ENCODE measurements at places on chromosomes 7 and 10.

- DNase-seq = peak; percentile 23
Measured at GRCh38 chr10:103598654-103599115, 105.2 kb downstream of the NEURL1 start.

DNA sequence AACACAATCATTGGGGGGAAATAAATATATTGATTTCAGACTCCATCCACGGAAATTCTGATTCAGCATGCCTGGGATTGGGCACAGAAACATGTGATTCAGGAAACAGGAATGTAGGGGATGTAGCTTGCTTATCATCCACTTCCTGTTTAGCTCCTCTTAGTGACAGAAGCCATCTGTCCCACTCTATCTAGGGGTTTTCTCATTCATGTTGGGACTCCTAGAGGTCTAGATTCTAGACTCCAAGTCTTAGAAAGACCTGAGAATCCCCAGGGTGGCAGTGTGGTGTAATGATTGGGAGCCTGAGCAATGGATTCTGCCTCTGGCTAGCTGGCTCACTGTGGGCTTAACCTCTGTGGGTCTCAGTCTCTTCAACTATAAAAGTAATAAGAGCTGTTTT is 67.9 kb downstream of the CDK1 start:
- peak; percentile 28 for DNase-seq

DNA sequence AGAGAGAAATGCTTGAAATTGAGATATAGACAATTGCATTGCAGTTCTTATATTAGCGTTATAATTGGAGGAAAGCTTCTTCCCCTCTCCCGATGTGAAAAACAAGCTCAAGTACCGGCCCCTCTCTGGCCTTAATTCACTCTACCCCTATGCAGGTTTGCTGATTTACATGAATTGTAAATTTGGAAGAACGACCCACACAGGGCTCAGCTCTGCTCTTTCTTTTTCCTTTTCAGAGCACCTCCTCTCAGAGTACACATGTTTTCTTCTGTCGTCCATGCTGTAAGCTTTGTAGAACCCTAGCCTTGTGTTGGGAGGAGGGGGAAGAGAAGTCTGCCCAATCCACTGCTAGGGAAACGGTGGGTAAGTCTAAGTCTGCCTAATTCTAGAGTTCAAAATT is 140.8 kb downstream of the IQUB start:
- DNase-seq = no peak

DNA sequence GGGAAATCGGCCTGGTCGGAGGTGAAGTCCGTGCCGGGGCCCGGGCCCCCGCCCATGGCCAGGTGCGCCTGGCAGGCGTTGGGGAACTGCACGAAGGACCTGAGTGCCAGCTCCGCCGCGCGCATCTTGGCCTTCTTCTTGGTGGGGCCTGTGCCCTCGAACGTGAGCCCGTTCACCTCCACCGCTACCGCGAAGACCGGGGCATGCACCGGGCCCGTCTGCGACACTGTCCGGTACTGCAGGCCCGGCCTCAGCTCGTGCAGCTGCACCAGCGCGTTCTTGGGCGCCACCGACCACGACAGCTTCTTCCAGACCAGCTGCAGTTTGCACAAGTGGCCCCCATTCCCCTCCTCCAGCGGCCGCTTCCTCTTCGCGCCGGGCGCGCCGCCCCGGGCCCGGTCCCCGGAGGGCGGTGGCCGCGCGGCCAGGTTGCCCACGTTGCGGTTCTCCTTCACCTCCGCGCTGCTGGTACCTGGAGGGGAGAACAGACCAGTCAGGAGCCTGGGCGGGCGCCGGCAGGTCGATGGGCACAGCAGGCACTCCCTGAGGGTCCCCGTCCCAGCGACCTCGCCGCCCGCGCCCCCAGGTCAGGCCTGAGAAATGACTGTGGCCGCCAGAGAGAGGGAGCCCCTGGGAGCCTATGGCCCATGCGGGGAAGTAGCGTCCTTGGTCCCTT is 307.4 kb downstream of the WDR37 start:
- DNase-seq = no peak

DNA sequence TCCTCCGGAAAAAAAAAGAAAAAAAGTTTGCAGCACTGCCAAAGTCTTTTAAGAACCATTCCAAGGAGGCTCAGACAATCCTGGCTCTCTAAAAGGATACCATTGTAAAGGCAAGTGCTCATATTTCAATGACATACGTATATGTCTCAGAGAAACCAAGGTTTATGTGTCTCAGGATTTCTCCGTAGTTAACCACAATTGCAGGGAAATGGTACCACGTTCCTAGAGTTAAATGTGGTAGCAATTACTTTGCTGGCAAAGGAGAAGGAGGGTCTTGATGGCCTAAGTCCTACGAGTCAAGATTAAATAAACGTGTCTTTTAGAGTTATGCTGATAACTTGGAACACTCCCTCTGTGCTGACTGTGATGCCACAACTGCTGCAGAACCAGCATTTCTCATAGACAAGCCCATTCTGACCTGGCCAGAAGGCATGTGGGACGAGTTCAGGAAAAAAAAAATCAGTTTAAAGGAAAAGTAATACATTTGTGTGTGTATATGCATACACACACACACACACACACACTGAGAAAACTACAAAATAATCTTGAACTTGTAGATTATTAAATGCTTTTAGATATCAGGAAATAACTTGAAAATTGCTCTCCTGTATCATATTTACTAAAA is 245.9 kb downstream of the FGFR2 start:
- no peak for DNase-seq

DNA sequence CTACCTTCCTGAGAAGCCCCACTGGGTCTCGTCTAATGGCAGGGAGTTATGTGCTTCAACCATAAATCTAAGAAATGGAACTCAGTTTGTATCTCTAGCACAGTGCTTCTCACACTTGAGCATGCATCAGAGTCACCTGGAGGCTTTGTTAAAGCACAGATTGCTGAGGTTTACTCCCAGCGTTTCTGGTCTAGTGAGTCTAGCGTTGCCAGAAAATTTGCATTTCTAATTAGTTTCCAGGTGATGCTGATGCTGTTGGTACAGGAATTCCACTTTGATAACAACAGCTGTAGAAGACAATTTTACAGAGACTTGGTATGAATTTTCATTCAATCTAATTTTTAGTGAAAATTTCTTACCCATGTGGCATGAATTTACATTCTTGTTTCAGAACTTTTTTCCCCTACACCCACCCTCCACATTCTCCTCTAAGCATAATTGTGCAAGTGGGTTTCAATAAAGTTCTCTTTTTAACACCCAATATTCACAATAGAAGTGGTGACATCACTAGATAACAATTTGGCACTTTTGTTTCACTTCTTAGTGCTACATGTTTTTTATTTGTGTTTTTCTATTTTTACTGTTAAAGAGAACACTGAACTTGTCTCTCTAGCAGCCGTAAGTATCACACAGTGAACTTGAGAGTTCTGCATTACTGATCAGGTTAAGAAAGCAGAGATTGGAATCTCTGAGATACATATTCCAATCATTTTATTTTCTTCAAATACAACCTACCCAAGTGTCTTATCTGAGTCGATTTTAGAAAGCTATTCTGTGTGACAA is 48.4 kb upstream of the BET1 start:
- DNase-seq = no peak

DNA sequence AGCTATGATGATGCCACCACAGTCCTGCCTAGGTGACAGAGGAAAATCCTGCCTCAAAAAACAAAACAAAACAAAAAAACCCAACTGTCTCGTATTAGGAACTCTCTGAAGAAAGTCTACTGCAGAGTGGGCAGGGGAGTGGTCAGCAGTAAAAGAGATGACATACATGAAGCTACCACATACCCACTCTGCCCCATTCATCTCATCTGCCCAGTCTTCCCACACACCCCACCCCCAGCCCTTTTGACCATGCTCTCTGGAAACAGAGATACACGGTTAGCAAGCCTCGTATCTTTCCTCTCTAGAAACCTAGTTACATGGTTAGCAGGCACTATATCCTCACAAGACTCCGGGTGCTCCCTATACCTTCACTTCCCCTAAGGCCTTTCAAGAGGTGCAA is 8.3 kb downstream of the SLC37A3 start:
- no peak for DNase-seq

- DNase-seq = peak; percentile 4
Measured at GRCh38 chr10:101301111-101301731, 52.7 kb upstream of the BTRC start.

GRCh38 chr10:80205477-80206276 is at the start of gene ANXA11:
TSS of gene ANXA11 (minus strand) at chr10:80205537. CDS start at chr10:80172861, 32,676 bp downstream.
- peak; percentile 74 for DNase-seq

DNA sequence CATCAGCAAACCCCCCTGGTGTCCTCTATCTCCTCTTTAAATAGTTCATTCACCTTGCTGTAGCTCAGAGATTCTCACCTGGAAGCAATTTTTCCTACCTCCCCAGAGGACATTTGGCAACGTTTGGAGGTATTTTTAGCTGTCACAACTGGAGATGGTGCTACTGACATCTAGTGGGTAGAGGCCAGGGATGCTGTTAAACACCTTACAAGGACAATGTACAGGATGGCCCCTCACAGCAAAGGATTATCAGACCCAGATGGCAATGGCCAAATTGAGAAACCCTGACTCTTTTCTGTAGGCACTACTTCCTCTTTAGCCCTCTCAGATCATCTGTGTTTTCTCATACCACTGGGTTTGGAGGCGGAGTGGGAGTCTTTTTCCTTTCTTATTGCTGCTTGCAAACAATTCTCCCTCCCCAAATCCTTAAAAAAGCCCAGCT is 13.2 kb upstream of the TRA2A start:
- DNase-seq = peak; percentile 38

DNA sequence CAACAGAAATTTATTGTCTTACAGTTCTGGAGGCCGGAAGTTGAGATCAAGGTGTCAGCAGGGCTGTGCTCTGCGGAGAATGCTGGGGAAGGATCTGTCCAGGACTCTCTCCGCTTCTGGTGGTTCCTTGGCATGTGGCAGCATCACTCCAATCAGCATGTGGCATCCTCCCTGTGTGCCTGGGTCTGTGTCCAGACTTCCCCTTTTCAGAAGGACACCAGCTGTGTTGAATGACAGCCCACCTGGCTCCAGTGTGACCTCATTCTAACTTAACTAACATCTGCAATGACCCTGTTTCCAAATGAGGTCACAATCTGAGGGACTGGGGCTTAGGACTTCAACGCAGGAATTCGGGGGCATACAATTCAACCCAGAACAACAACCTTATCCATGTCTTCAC is 141.9 kb downstream of the BMS1 start:
- no peak for DNase-seq

- no peak for DNase-seq
Measured at GRCh38 chr10:129860396-129860795, 103.7 kb downstream of the EBF3 start.

GRCh38 chr10:18505456-18506118 is 145.8 kb downstream of the NSUN6 start:
- DNase-seq = no peak

DNA sequence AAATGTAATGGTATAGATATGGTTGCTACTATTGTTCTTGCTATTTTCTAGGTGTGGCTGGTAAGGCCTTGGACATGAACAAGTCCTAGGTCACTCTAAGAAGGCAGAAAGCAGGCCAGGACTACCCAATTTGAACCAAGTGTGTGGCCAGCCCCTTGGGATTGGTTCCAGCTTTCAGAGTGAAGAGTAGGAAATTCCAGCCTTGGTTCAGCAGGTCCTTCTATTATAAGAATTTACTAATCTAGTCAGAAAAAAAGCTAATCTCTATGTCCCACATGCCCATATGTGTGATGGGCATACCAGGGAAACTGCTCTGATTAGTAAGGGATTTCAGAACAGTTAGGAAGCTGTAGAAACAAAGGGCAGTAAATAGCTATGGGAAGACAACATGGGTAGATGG is 7.8 kb upstream of the TARP start:
- no peak for DNase-seq

GRCh38 chr7:4102231-4102841 is 579.8 kb upstream of the FOXK1 start:
- DNase-seq = no peak

GRCh38 chr7:139494835-139495579 is 11.5 kb upstream of the KLRG2 start:
- DNase-seq = no peak

DNA sequence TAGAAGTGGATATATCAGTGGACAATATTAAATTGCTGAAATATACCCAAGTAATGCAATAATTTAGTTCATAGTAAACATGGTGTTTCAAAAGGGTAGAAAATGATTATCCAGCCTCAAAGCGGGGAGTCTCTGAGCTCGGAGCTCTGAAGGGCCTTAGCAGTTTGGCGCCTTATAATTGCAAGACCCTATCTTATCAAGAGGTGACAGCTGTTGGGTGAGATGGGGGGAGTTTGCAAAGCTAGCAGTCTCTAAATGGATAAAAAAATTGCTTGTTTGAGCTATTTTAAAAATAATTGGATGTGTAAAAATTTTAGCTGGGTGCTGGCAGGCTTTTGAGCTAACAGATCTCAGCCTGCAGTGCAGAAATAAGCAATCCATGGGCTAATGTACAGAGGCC is 219.2 kb downstream of the CCSER2 start:
- DNase-seq = no peak

DNA sequence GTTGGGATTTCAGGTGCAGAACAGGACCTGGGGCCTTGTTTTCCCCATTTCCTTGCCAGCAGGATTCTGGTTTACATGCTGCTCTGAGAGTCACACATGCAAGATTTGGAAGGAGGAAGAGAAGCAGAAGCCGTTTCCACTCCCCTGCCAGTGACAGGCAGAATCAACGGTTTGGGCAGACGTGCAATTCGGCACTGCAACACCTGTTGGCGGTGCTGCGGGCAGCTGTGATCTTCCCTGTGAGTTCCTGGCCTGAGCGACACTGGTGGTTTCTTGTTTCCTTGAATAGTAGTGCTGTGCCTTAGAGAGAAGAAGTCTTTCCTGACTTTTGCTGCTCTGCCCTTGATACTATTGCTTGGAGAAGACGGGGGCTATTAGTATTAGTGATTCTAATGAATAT is 1126.2 kb downstream of the TYW1 start:
- DNase-seq = no peak

DNA sequence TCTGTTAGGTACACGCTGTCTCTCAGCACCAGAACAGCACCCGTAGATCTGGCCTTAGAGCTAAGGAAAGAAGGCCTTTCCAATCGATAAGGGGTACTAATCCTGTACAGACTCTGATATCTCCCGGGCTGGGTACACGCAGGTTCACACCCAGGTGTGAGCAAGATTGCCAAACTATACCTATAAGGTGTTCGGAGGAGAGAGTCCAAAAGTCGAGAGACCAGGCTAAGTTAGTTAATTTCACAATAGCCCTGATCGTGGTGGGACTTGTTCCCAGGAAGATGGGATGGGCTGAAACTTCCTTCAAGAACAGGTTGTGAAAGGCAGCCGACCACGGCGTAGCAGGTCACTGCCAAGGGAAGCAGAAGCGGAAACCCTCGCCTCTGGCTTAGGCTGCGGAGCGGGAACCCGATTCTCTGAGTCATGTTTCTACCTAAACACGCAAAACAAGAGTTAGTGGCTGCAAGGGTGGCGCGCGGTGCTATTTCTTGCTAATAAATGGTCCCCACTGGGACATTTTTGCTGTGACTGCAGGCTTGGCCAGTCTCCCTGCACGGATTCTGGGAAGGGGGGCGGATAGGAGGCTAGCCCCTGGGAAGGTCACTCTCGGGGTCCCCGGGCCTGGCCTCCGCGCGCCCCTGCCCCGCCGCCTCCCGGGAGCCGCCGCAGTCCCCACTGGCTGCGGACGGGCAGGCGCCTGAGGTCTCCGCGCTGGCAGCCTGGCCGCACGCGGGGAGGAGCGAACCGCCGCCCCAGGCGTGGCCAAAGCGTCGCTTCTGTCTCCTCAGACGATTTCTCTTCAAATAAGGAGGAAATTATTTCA is 75.4 kb upstream of the PDSS1 start:
- DNase-seq = no peak
